ENCODE measurements at places on chromosomes 3 and 15. TPM values are rescaled to one million over a fixed set of nuclear protein-coding genes. Genes with fewer than 3 reads are reported as not detected.

Gene ARRDC4
- total RNA-seq = 0.42 TPM

Gene MESP1
- total RNA-seq = 9.1 TPM

Gene ADGRG7
- not detected for total RNA-seq

Gene ITIH1
- total RNA-seq = not detected

Gene SCAPER
- 18.6 TPM for total RNA-seq

Gene DPPA2
- total RNA-seq = not detected

Gene MEGF11
- total RNA-seq = not detected

Gene OSTN
- not detected for total RNA-seq

Gene A4GNT
- not detected for total RNA-seq

Gene LSAMP
- not detected for total RNA-seq

Gene OR5K2
- total RNA-seq = not detected

Gene ANKUB1
- total RNA-seq = not detected

Gene TMEM212
- total RNA-seq = not detected

Gene RTP4
- total RNA-seq = 1.8 TPM

Gene RPS17
- total RNA-seq = 2,567 TPM

Gene AGBL1
- not detected for total RNA-seq

Gene GPR149
- not detected for total RNA-seq

Gene ASB14
- not detected for total RNA-seq

Gene GOLGA6L2
- total RNA-seq = not detected

Gene PROS1
- total RNA-seq = 0.80 TPM

Gene SKOR1
- total RNA-seq = 0.08 TPM

Gene SCN11A
- 0.08 TPM for total RNA-seq

Gene PARP15
- total RNA-seq = 11.3 TPM

Gene ZNF662
- total RNA-seq = 0.91 TPM

Gene LRRC49
- 0.82 TPM for total RNA-seq

Gene GPR87
- total RNA-seq = 1.2 TPM

Gene TMEM40
- total RNA-seq = not detected

Gene SMCO1
- not detected for total RNA-seq

Gene GOLGA8J
- not detected for total RNA-seq

Gene TLE3
- total RNA-seq = 80.4 TPM

Gene ZPLD1
- total RNA-seq = not detected

Gene NR2E3
- not detected for total RNA-seq

Gene ITPKA
- total RNA-seq = 0.55 TPM

Gene ROBO1
- total RNA-seq = 1.6 TPM

Gene GOLGA8R
- total RNA-seq = 0.34 TPM

Gene ZNF80
- 1.6 TPM for total RNA-seq

Gene RASGRF1
- total RNA-seq = 0.02 TPM

Gene MCTP2
- total RNA-seq = 23.4 TPM

Gene IL17RB
- 0.36 TPM for total RNA-seq

Gene PP2D1
- not detected for total RNA-seq

Gene FAM219B
- 50.6 TPM for total RNA-seq

Gene NEO1
- 5.4 TPM for total RNA-seq

Gene CSPG5
- total RNA-seq = 0.52 TPM

Gene CD96
- total RNA-seq = 68.3 TPM

Gene ARNT2
- not detected for total RNA-seq

Gene VIPR1
- total RNA-seq = 2.8 TPM

Gene TMCO5A
- total RNA-seq = not detected

Gene EPHA3
- total RNA-seq = 0.06 TPM

Gene TAGLN3
- 0.52 TPM for total RNA-seq

Gene CCR8
- total RNA-seq = 2.5 TPM

Measured in activated CD8-positive, alpha-beta memory T cell treated with anti-CD3 and anti-CD28 coated beads for 36 hours (primary cell).